ENCODE measurements at places on chromosomes 7 and 10. TPM values are rescaled to one million over a fixed set of nuclear protein-coding genes. Genes with fewer than 3 reads are reported as not detected.
A peak's percentile ranks its signal among the peaks of the same experiment; 100 is the strongest.

MRPS24 gene
- total RNA-seq = 113 TPM

- DNase-seq = no peak
Observed at GRCh38 chr7:84617265-84618030, 422.9 kb upstream of the SEMA3A start.

PTPN20 gene
- total RNA-seq = 0.22 TPM

CH25H gene
- 34.9 TPM for total RNA-seq

- no peak for DNase-seq
Observed at GRCh38 chr7:137916980-137917645, 70.3 kb upstream of the DGKI start.

DNA sequence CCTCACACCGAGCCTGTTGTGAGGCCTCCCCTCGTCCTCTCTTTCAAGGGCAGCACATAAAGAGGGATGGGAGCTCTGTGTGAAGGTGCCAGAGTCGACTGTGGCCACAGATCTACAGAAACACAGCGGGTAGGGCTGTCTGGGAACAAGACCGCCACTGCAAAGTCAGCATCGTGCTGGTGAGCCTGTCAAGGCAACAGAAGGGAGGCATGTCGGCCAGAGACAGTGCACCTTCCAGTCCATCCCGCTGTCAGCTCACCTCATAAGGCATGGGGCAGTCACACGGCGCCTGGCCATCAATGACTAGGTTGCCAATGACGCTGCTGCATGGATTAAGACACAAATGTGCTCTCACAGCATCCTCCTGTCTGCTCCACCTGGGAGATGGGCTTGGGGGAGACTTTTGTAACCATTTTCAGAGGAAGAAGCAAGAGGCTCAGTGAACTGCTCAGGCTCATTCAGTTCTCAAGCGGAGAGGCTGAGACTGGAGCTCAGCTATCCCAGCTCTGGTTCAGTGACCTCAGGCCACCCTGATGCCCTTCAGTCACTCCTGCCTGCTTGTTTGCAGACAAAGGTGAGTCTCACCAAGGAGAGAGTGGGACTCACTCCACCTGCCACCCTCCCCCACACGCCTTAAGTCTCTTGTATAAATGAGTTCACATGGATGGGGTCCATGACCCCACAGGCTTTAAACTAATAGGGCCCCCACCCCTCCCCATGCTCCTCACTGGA lies 125.5 kb downstream of the SORBS1 start:
- DNase-seq = no peak

CALHM1 gene
- not detected for total RNA-seq

DNA sequence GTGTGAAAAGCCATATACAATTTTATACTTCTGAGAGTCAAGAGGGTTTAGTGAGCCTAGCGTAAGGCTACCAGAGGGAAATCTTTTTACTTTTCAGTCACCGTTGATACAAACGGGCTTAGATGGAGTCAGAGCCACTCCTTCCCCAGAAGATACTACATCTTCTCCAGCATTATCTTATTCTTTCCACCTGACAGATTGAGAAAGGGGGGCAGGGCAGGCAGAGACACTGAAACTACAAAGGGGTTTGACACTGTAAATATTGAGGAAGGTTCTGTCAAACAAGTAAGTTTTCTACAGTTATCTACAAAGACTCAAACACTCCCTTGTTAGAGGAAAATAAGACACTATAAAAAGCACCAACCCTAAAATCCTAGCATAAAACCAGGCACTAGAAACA lies 100.0 kb downstream of the RELN start:
- no peak for DNase-seq

- no peak for DNase-seq
Observed at GRCh38 chr10:69858201-69858600, 56.5 kb downstream of the COL13A1 start.

DNA sequence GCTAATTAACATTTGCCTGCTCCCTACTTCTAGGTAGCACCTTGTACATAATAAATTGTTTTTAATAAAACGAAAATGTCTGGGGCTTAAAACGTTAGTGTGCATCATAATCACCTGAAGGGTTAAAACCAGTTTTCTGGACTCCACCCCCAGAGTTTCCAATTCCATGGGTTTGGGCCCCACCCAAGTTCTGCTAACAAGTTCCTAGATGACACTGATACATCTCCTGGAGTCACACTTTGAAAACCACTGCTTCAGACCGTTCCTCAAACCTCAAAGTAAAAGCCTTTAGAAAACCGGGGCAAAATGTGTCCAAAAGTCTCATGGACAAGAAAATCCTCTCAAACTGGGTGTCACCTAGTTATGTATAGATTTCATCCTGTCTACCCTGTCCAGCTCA lies 9.3 kb downstream of the OSBPL3 start:
- peak; percentile 50 for DNase-seq

DNA sequence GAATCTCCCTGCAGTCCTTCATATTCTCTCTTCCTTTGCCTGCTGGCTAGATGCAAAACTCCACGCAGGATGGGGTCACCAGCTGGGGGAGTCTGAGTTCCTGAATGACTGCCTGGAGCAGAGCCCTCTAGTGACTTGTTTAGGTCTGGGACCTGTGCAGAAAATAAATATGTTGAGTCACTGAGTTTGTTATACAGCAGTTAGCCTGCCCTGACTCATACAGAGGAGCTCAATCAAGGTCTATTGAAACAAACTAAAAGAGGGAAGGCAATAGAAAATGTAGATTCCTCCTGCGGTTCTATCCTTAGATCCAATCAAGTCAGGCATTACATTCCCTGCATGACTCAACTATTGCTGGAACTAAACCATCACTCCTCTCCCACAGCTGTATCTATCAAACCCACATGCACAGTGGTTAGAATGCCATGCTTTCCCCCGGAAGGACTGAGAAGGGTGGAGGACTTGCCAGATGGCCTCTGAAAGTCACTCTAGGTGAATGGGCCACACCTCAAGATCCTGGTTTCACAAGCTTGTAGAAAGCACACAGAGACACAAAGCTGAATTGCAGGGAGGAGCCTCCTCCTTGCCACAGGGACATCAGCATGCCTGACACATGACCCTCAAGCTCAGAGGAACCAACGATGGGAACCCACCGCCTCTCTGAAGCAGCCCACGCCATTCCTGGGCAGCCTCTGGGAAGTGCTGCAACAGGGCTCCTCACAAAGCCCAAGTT lies 73.9 kb downstream of the SH3PXD2A start:
- peak; percentile 97 for DNase-seq

ATOH7 gene
- total RNA-seq = not detected

MAT1A gene
- not detected for total RNA-seq

PNLIPRP3 gene
- total RNA-seq = not detected

DNA sequence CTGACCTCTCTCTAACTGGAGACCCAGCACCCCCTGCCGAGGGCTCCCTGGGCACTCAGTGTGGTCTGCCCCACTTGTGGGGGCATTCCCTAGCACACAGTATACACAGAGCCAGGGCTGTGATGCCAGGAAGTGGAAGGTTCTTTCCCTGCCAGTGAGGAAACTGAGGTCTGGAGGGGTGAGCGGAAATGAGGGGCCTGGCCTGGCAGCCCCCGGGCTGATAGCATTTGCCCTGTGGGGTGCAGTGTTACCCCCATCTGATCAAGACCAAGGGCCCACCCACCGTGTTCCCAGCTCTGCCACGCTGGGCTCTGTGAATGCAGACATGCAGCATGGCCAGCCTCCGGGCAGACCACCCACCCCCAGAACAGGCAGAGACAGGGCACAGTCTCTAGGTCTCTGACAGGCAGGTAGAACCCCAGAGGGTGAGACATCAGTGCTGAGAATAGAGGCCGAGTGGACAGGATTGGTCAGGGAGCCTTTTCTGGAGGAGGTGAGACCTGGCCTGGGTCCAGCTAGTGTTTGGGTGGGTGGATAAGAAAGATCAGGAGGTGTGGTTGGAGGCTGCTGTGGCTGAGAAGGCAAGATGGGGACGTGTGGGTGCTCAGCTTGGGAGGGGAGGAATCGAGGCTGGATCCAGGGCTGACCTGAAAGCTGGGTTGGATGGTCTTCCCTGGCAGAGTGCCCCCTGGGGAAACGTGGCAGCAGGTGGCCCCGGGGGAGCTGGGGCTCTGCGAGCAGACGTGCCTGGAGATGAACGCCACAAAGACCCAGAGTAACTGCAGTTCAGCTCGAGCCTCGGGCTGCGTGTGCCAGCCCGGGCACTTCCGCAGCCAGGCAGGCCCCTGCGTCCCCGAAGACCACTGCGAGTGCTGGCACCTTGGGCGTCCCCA lies 10.8 kb upstream of the ZNF862 start:
- no peak for DNase-seq

DNA sequence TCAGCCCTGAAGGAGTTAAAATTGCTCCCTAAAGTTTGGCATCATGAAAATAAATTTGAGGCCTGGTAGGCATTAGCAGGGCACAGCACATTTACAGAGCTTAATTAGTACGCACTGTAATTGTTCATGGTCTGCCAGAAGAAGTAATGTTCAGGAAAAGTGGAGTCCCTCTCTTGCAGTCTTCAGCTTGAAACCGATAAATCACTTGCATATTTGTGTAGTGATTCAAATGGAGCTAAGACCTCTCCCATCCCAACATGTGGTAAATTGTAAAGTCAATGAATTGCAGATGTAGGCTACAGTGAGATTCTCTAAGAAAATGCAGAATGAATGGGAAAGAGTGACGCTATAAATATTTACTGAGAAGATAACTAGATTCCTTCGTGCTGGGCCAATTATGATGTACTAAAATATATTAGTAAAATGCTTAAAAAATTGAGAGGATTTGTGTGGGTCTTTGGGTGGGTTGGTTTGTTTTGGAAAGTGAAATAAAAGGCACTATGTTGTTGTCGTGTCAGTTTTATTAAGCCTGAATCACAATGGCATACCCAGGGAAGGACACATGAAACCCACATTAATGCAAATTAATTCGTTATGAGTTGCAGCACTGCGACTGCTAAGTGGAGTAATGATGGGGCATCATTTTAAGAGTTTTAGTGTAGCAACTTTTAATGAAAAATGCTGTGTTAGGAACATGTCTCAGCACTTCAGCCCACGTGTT lies 8.4 kb downstream of the TCF7L2 start:
- DNase-seq = peak; percentile 94

DNA sequence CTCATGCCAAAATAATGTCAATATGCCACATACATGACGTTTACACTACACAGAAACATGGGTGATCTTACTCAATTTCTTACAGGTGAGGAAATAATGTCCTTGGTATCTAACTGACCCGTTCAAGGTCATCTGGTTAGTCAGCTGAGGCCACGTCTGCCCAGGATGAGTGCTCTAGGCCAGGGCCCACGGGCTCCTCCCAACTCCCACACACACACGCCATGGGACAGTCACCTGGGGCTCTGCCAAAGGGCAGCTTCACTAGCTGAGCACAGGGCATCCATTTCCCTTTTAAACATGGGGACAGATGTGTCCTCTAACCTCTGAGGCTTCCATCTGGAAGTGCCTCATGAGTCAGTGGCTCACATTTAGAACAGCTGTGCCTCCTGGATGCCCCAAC lies 123.9 kb downstream of the TNS3 start:
- peak; percentile 98 for DNase-seq

GRCh38 chr7:73719806-73720169 lies 319 bp upstream of the STX1A start:
- no peak for DNase-seq

POLD2 gene
- 100 TPM for total RNA-seq

GRCh38 chr10:76319661-76320060 lies 888.2 kb downstream of the LRMDA start:
- no peak for DNase-seq

DNA sequence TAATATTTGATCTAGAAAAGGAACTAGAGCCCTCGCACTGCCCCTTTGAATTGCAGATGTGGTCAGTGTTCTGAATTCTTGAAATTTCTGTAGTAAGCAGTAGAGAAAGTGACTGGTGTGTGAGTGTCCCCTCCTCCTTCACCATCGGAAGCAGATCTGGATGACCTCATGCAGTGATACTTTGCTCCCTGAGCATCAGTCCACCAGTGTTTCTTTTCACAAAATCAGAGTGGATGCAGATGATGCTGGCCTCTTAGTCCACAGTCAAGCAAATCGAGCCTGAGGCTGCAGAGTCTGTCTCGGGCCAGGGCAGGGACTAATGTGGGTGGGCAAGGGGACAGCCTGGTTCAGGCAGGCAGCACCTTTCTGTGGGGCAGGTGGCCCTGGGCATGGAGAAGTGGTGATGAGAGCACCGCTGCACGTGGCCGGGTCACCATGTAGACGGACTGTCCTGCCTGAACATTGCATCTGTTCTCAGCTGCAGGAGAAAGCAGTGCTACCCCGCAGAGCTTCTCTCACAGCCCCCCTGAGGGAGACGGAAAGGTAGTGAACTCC lies 5.4 kb downstream of the INSIG1 start:
- no peak for DNase-seq

GIMAP6 gene
- total RNA-seq = not detected

GRCh38 chr10:112605063-112605462 lies 158.0 kb downstream of the VTI1A start:
- DNase-seq = no peak

COPG2 gene
- 29.7 TPM for total RNA-seq

Measured in GM23248 (cell line).